Activated gamma-delta T cell treated with Interleukin-2 at 50 U/mL for 16 hours (primary cell): ENCODE measurements at places on chromosomes 12 and 14.

DNA sequence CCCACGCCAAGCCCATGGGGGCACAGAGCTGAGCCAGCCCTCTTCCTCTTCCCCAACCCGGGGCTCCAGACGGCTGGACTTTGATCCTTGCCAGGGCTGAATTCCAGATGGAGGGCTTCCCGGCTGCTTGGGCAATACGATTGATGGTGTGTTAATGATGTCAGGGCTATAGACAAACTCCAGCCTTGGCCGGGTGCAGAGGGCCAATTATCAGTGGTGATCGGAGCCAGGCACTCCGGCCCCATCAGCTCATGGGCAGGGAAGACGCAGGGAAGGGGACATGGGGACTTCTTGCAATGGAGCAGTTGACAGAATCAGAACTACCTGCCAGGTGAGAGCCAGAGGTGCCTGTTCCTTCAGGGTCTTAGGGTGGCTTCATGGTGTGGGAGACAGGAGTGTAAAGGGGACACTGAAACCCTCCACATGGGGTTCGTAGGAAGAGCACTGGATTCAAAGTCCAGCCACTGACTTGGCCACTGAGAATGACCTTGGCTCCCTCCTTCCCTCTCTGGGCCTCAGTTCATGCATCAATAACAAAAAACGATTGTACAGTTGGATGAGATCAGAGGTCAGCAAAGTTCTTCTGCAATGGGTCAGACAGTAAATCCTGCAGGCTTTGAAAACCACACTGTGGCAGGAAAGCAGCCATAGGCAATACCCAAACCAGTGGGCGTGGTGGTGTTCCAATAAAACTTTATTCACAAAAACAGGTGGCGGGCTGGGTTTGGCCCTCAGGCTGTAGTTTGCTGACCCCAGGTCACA lies 333.7 kb downstream of the MED13L start:
- no peak for DNase-seq

- no peak for DNase-seq
Measured at GRCh38 chr12:75816897-75817296, 214.7 kb downstream of the PHLDA1 start.

GRCh38 chr14:38209572-38210557 lies 2.2 kb downstream of the SSTR1 start:
- DNase-seq, result no peak

- DNase-seq, result no peak
Measured at GRCh38 chr14:25516838-25517237, 466.9 kb upstream of the STXBP6 start.

DNA sequence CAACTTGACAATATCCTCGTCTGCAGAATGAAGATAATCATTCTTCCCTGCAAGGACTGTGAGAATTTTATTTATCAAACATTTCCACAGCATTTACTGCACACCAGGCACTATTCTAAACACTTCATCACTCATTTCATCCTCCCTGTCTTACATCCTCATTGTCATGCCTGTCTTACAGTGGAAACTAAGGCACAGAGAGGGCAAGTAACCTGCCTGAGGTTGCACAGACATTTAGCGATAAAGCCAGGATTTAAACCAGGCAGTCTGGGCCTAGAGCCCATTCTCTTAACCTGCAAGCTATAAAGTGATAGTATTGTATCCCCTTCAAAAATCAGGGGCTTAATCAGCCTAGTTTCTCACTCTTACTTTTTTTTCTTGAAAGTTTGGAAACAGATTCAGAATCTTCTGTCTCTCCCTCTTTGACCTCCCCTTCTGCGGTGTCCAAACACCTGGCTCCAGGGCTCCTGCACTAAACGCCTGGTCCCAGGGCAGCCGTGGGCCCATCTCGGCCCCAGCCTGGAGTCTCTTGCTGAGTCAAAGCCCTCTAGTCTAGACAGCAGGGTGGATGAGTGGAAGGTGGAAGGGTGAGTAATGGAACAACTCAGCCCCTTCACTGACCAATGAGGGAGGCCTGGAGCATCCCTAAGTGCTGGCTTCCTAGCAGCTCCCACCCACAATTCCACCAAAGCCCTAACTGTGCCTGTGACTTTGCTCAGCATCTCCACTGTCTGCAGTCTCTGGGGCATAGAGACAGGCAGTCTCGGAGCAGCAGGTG lies 12.5 kb downstream of the ISM2 start:
- no peak for DNase-seq

- DNase-seq, result no peak
Measured at GRCh38 chr12:64600164-64600561, 10.1 kb upstream of the RASSF3 start.

DNA sequence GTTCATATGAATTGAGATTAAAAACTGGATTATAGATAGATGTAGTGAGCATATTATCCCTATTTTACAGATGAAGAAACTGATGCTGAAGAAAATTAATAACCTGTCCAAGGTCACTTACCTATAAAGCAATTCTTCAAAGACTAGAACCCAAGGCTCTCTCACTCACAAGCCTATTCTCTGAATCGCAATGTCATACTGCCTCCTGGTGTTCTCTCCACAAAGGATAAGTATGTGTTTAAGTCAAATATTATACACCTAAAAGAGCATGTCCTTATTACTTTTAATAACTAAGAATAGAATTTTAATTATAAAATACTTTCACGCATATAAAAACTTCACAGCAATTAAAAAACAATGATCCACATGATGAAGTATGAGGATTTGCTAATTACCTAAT lies 721.3 kb upstream of the USP15 start:
- no peak for DNase-seq

DNA sequence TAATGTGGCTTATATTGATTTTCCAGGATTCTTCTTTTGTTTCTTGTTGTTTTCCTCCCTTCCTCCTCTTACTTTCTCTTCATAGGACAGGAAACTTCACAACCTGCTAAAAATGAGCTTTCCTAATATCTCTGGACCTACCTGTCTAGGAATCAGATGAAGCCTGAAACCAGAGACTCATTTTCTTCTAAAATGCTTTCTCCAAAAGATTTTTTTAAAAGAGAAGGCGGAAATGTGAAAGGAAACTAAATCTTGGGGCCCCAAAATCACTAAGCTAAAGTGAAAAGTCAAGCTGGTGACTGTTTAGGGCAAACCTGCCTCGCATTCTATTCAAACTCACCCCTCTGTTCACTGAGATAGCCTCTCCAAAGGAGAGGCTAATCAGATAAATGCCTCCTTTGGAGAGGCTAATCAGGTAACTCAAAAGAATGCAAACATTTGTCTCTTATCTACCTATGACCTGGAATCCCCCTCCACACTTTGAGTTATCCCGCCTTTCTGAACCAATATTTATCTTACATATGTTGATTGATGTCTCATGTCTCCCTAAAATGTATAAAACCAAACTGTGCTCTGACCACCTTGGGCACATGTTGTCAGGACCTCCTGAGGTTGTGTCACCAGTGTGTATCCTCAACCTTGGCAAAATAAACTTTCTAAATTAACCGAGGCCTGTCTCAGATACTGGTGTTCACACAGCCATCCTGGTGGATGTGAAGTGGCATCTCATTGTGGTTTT lies 72.7 kb upstream of the HECTD1 start:
- DNase-seq, result no peak

GRCh38 chr12:108432423-108433121 lies 82.5 kb upstream of the FICD start:
- no peak for DNase-seq

DNA sequence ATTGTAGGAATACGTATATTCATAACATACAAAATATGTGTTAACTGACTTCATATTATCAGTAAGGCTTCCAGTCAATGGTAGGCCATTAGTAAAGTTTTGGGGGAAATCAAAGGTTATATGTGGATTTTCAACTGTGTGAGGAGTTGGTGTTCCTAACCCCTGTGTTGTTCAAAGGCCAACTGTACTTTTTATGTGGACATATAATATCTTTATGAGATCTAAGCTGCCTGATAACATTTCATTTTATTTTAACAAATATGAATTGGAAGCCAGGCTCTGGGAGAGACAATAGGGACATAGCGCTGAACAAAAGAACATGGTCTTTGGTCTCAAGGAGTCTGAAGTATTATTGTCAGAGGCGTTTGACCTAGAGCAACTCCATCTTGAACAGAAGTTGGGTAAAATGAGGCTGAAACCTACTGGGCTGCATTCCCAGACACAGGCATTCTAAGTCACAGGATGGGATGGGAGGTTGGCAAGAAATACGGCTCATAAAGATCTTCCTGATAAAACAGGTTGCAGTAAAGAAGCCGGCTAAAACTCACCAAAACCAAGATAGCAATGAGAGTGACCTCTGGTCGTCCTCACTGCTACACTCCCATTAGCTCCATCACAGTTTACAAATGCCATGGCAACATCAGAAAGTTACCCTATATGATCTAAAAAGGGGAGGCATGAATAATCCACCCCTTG lies 147.2 kb downstream of the KSR2 start:
- no peak for DNase-seq

GRCh38 chr14:43090380-43090779 lies 1416.7 kb downstream of the FSCB start:
- DNase-seq, result no peak

DNA sequence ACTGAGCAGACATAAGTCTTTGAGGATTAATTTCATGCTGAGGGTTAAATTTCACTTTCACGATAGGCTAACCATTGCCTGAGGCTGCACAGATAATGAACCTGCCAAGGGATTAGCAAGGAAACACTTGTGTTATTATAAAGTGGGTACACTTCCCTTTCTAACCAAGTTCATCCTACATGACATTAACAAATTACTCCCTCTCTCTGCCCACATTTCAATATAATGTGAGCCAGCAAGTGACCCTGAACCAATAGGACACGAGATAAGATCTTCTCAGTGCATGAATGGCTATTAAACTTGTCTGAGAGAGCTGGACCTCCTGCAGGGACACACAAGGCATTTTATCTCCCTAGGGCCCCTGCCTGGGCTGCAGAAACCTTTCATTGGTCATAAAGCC lies 173.5 kb downstream of the PAX9 start:
- no peak for DNase-seq

- DNase-seq, result no peak
Measured at GRCh38 chr14:91068642-91069041, 8.2 kb upstream of the RPS6KA5 start.

- no peak for DNase-seq
Measured at GRCh38 chr14:68377459-68377858, 415.4 kb downstream of the ZFP36L1 start.

DNA sequence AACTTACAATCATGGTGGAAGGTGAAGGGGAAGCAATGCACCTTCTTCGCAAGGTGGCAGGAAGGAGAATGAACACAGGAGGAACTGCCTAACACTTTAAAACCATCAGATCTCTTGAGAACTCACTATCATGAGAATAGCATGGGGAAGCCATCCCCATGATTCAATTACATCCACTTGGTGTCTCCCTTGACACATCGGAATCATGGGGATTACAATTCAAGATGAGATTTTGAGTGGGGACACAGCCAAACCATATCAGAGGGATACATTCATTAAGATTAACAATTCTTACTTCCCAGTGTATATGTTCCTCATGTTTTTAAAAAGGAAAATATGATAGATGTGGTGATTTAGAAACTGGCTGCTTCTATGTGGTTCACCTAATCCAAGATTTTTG lies 117.9 kb downstream of the PDE3A start:
- no peak for DNase-seq

DNA sequence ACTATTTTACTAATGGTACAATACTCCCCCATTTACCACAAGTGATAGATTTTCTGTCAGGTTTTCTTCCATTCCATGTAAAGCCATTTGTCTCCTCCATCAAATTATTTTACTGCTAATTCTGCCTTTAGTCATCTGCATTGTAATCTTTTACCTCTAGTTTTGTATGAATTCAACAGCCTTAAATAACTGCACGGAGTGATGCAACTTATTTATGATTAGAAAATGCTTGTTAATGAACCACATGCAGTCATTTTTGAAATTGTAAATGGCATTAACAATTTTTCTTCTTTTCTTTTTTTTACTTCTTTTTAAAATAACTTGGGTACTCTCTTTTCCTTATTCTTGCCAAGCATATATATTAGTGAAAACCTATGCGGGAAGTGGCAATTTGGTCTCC lies 71.5 kb downstream of the RESF1 start:
- DNase-seq, result no peak

DNA sequence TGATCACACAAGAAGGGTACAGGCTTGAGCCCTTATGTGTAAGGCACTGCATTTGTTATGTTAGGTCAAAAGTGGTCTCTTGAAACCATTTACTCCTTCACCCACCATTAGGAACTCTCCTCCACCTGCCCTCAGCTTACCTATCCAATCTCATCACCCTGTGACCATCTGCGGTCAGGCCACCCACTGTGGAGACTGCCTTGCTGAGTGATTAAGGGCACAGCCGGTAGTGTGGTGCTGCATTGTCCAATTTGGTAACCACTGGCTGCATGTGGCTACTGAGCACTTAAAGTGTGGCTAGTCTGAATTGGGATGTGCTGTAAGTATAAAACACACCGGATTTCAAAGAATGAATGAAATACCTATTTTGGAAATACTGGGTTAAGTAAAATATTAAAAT lies 177.1 kb upstream of the PARP11 start:
- DNase-seq, result no peak

- no peak for DNase-seq
Measured at GRCh38 chr12:26345471-26346003, 150.2 kb downstream of the SSPN start.
